Midbrain (tissue), 1 donor: ENCODE measurements at places on chromosomes 16 and 17.

DNA sequence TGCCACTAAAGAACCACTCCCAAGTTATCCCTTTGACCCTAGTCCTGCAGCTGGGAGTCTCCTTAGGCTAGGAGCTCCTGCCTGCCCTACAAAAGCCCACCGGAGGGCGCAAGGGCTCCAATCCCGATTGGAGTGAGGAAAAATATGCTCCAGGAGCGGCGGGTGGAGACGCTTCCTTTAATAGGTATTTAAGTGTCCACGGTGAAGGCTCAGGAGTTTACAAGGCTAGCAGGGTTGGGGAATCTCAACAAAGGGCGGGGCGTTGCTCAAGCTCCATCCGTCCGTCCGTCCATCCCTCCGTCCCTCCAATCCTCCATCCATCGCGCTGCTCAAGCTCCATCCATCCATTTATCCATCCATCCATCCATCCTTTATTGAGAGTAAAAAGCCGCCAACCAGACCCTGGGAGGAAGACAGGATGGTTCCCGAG lies 556 bp upstream of the SPNS1 start:
- peak; percentile 64 for DNase-seq

- DNase-seq, result no peak
Observed at GRCh38 chr17:1951920-1952319, 73.2 kb downstream of the RTN4RL1 start.

DNA sequence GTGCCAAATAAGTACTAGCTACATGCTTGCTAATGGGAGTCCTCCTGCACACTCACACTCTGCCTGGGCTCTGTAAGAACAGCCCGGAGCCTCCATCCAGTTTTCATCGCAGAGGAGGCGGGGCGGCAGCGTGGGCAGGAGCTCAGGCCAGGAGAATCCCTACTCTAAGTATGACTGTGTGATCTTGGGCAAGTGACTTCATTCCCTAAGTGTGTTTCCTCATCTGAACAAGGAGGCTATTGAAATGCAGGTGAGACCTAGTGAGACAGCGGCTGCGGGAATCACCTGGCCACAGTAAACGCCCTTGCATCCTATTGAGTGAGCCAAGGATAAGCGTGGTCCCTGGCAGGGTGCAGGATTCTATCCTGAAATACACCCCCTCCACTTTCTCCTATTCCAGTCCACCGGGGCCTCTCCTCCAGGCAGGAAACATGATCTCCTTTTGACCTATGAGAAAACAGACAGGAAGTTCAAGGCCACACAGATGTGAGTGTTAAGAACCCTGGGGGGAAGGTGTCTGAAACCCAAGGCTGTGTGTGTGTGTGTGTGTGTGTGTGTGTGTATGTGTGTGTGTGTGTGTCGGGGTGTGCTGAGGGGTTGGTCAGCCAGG lies 5.2 kb upstream of the RAI1 start:
- no peak for DNase-seq

- no peak for DNase-seq
Observed at GRCh38 chr16:17852977-17853702, 382.4 kb upstream of the XYLT1 start.

- DNase-seq, result no peak
Observed at GRCh38 chr17:27318633-27319032, 24.7 kb downstream of the WSB1 start.
